ENCODE measurements at places on chromosomes 2 and 18.

GRCh38 chr2:10179422-10179821 is 56.9 kb downstream of the RRM2 start:
- DNase-seq: no peak

GRCh38 chr18:50096766-50097435 is 98.0 kb downstream of the MYO5B start:
- no peak for DNase-seq

- no peak for DNase-seq
These were observed 286.2 kb upstream of the VRK2 start for GRCh38 chr2:57760381-57760801.

DNA sequence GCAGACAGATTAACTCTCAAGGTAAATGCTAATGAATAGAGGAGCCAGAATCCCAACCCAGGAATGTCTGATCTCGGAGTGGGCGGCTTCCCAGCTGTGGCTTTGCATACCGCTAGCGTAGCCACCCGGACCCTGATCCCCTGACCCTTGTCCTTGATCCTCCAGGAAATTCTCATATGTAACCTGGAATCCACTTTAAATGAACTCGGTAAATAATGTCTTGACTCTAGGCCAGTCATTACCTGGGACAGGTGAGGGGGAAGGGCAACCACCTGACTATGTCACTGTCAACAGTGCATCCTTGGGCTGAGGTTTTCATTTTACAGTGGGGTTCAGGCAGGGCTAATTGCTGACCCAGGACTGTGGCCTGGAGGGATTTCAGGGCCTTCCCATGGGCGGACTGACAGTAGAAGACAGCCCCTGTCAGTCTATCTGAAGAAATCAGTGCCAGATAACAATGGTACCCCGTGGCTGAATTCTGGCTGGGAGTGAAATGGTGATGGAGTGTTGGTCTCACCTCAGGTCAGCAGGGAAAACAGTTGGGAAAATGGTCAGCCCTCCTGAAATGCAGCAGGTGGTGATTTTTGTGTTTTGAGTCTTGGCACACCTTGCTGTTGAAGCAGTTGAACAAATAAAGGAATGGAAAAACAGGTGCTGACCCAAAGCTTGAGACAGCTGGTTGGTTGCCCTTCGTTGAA is 9.6 kb downstream of the ACKR3 start:
- DNase-seq: no peak

GRCh38 chr2:217790681-217791392 is 212.0 kb downstream of the TNS1 start:
- DNase-seq: no peak

GRCh38 chr2:139031722-139032121 is 251.5 kb upstream of the NXPH2 start:
- peak; percentile 41 for DNase-seq
